ENCODE measurements at places on chromosomes 1 and 21. TPM values are rescaled to one million over a fixed set of nuclear protein-coding genes. Genes with fewer than 3 reads are reported as not detected.

GRCh38 chr1:180974236-180974635, 48.4 kb downstream of the STX6 start:
- no peak for DNase-seq

The PPCS gene
- total RNA-seq: 115 TPM

DNA sequence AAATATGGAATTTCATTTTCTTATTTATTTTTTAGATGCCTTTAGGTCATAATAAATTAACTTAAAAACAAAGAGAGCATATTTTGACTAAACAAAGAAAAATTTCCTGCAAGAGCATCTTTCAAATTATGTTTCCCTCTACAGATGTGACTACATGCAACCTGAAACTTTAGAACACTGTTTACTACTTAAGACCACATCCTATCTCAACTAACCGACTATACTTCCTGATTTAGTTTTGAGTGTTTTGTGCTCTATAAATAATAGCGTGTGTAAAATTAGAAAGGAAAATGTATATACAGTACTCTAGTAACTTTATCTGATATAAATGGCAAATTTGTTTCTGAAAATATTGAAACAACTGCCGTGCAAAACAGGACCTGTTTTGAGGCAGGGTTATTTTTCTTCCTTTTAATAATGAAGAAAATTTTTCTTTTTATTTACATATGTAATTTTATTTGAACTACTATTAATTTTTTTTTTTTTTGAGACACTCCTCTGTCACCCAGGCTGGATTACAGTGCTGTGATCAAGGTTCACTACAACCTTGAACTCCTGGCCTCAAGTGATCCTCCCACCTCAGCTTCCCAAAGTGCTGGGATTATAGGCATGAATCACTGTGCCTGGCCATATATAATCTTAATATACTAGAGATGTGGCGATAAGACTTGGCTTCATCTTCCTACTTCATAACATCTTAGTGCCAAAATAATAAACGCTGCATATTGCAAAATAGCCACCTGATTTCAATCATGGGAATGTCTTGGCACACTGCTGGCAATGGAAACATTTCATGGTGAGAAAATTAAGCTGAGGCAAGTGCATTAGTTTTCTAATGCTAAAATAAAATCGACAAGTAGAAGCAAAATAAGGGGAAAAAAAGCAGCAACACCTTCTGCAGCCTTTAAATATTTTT, 12.3 kb downstream of the ZRANB2 start:
- DNase-seq: no peak

DNA sequence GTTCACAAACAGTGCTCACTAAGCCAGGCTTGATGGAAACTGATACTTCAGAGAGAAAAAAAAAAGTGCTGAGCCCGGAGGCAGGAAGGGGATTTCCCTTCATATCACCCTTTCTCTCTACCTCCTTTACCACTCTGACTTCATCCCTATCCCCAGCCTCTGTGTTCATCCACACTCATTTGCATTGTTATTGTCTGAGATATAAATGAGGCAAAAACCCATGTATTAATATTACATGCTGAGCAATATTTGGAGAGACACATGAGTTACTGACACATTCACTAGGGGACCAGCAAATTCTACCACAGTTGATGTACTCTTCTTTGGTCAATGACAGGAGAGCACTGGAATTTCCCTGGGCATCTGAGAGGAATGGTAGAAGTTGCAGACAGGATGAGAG, 175.8 kb downstream of the TNFSF18 start:
- no peak for DNase-seq

The KLF17 gene
- total RNA-seq: not detected

DNA sequence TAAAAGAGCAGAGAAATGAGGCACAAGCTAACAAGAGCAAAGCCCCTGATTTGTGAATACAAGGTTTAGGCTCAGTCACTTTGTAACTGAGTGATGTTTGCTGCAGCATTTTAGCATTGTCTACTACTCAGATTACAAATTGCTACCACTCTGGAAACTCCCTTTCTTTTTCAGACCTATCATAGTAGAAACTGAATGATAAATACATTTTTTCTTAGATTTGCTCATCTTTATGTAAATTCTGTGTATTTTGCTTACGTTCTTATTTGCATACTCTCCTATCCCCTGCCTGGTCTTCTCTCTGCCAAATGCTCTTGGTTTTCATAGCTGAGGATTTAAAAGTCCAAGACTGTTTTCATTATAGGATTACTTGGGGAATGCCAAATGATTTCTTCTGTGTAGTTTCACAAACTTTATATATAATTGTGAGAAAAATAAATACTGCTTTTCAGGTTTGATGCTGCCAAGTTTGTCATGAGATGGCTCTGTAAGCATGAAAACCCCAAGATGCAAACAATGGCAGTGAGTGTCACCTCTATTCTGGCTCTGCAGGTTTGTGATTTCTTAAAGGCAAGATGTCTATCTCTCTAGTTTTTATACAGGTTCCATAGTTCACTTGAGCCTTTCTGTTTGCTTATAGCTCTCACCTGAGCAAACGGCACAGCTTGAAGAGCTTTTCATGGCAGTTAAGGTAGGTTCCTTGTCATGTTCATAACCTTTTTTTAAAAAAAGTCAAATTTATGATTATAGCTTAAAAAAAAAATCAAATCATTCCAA, 24.7 kb downstream of the ZYG11A start:
- no peak for DNase-seq

DNA sequence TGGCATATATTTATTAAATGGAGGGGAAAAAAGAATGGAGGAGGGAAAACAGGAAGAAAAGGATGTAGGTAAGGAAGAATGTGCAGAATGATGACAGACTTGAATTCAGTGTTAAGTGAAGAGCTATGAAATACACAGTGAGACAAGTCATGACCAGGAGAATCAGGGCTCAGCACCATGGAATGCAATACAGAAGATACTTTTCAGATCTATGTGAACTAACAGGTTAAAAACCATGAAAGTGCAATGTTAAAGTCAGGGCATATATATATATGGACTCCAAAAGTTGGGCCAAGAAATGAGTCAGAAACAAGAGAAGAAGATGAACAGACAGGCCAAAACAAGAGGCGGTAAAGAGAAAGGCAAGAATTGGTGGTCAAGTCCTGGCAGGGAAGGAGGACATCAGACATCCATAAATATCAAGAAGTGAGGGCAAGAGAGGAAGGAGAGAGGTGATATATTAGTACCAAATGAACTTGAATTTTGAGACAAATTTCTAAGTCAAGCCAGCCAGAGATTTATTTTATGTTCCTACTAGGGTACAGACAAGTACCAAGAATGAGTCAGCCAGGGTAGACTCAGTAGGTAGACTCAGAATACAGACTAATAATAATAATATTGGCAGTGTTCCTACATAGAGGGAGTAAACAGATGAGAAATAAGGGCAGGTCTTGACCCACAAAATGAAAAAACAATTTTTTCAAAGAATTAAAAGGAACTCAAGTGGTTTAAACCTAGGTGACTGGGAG, 39.5 kb upstream of the MCOLN3 start:
- no peak for DNase-seq

- no peak for DNase-seq
These were observed 30.3 kb upstream of the ECE1 start for GRCh38 chr1:21320410-21321108.

DNA sequence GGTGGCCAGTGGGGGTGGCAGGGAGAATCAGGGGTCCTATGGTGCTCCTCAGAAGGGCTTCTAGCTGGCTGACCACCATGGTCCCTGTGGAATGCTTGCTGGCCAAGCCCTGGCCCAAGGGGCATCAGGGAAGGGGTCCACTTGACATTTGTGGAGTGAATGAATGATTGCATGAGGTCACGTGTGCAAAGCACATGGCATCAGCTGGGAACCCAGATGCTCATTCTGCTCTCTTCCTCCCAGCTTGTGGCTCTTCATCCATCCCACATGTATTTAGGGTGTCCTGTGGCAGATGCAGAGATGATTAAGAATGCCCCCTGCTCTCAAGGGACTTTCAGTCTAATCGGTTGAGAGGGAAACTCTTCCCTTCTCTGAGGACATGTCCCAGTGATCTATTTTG, 27.1 kb upstream of the PADI4 start:
- no peak for DNase-seq

DNA sequence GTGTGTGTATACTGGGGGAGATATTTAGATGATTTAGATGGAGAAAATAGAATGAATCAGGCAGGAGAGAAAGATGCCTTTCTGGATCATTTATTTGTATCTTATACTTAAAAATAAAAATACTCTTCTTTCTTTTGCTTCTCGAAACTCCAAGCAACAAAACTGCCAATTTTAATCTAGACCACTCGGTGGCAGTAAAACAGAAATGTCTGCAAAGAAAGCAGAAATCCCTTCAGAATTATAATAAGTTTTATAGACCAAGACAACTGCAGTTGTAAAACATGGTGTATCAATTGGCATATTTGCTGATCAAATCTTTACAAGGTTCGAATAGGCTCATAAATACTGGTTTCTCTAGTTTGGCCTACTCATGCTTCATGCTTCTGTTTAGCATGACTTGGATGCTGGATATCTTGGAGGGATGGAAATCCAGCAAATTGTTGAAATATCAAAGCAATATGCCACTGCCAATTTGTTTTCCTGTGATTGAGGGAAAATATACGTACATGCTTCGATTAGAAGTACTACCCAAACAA, 15.1 kb upstream of the C1orf87 start:
- DNase-seq: no peak

DNA sequence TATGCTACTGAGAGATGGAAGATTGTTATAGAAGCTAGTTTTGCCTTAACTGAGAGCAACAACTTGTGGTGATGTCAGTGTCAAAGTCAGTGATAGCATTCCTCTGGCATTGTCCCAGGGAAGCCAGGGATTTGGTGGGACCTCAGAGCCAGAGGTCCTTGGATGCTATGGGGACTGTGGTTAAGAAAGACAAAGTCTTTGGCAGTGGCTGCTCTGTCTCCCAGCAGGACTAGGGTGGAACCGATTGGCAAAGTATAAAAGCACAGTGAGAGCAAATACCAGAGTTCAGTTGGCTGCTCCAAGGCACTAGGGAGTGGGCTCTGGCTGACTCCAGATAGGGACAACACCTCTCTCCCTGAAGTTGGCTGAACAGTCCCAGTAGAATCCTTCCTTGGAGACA, 104.8 kb downstream of the GDAP2 start:
- no peak for DNase-seq

- DNase-seq: no peak
These were observed 24.4 kb downstream of the BLZF1 start for GRCh38 chr1:169392406-169392805.

The HSD3B1 gene
- total RNA-seq: 5.8 TPM

DNA sequence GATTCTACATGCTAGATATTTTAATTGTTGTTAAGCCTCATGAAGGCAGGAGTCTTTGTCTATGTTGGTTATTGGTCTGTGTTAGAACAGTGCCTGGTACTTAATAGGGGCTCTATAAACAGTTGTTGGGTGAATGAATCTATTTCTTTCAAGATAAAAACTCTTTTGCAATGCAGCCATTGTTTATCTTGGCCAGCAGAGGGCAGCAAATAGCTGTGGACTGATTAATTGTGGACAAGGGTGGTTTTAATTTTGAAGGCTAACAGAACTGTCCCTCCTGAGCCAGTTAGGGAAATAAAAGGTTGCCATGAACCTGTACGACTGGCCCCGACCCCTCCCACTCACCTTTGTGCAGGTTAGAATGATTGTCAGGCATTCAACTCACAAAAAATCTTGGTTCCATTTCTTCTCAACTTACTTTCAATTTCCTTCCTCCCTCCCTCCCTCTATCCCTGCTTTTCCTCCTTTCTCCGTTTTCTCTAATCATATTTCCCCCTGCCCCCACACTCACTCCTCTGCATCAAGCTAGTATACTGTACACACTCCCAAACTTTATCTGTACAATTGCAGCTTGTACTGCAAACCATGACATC, 66.3 kb upstream of the DIRAS3 start:
- DNase-seq: no peak

DNA sequence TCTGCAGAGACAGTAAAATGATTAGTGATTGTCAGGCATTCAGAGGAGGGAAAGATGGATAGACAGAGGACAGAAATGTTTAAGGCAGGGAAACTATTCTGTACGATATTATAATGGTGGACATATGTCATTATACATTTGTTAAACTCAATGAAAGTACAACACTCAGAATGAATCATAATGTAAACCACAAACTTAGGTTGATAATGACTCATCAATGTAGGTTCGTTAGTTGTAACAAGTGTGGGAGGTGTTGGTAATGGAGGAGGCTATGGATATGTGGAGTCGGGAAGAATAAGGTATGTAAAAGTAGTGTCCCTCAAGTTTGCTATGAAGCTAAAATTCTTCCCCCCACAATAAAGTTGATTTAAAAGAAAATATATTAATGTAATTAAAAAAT, 455.0 kb downstream of the BRINP3 start:
- DNase-seq: no peak

GRCh38 chr21:33449616-33450015, 30.2 kb downstream of the TMEM50B start:
- DNase-seq: no peak

The BCAN gene
- 17.8 TPM for total RNA-seq

GRCh38 chr1:70674941-70675685, 264.0 kb downstream of the CTH start:
- DNase-seq: no peak

GRCh38 chr1:61873581-61873980, 131.3 kb downstream of the PATJ start:
- no peak for DNase-seq

DNA sequence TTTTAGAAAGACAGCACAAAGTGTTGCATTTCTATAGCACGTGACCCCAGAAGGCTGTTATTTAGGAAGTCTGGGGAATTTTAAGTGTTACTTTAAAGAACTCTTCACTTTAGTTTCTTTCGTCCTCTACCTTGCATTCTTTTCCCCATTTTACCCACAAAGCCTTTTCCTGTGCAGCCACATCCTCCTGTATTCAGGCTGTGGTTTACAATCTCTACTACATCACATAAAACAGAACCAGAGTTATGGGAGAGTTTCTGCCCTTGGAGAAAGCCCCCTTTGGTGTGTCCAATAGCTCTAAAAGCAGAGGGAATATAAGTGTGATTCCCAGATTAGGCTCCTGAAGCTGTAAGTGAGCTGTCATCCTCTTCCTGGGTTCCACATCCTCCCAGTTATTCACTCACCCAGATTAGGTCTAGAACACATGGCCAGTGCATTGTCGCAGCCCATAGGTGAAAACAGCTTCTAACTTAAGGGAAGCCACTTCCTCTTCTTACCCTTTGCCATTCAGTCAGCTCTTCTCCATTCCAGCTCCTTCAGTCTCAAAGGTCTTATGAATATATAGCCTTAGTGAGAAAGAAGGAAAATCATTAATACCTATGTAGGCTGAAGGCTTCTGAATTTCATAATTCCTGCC, 171.1 kb downstream of the PIGK start:
- DNase-seq: no peak

GRCh38 chr1:158002631-158003405, 9.4 kb downstream of the KIRREL1 start:
- DNase-seq: no peak

DNA sequence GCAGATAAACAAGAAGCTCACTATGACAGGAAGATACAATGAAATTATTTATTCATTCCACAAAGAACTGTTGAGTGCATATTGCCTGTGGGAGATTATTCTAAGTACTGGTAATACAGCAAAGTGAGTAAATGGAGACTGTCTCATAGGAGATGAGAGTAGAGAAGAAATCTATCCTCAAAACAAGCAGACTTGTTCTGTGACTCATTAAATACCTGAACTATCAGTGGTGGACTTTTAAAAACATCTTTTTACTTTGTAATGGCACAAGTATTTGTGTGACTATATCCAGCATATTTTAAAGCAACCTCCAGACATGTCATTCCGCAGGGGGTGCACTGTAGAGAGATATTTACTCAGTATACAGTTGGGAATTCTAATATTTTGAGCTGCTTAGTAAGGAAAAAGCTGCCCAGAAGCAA, 259.2 kb downstream of the FMN2 start:
- DNase-seq: no peak

All from suprapubic skin (tissue), 4 donors.